ENCODE measurements at places on chromosomes 16 and 17.

GRCh38 chr17:51799240-51799639, 359.3 kb downstream of the CA10 start:
- no peak for DNase-seq

GRCh38 chr17:67171560-67171959, 73.4 kb downstream of the HELZ start:
- no peak for DNase-seq

DNA sequence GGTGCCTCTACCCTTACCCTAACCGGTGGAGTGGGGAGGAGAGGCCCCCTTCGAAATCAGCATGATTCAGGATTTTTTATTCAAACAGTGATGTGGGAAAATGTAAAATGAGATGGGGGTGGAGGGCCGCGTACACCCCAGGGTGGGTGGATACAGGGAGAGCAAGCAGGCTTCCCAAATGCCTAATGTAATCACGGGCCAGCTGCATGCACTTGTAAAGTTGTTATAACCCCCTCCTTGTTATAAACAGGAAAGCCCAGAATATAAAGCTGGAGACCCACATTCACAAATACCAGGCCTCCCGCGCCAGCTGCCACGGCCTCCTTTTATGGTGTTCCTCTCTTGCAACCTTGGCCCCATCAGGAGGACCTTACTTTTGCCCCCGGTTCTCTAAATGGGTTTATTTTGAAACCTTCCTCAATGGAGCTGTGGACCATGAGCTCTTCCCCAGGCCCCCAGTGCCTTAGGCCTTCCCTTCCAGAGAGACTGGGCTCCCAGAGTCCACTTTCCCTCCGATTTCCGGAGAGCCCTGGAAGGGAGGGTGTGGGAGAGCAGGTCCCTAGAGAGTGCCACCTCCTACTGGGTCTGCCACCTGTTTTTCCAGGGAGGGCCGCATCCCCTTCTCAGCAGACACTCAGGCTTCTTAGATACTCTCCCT, 906 bp upstream of the FOXL1 start:
- no peak for DNase-seq

DNA sequence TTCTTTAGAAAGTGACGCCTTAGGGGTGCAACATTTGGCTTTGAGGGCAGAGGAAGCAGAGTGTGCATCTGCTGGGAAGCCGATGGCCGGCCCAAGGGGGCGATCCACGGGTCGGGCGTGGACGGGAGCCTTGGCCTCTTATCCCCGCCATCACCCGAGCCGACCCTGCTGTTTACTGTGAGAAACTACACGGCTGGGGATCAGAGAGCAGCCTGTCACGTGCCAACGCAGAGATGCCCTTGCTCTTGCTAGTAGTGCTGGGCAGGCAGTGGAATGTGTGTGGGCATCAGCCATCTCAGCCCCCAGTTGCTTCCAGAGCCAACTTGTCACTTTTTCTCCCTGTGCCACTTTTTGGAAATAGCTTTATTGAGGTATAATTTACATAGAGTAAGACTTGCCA, 26.7 kb upstream of the ITGB4 start:
- DNase-seq = no peak

- no peak for DNase-seq
Observed at GRCh38 chr16:71883168-71883848, 674 bp downstream of the ZNF821 start.

GRCh38 chr16:88650749-88651275, at the start of gene CYBA:
TSS of gene CYBA (minus strand) at chr16:88651053. CDS start at chr16:88651013, 40 bp downstream.
- DNase-seq = no peak

GRCh38 chr16:80283466-80284392, 257.1 kb upstream of the DYNLRB2 start:
- no peak for DNase-seq

DNA sequence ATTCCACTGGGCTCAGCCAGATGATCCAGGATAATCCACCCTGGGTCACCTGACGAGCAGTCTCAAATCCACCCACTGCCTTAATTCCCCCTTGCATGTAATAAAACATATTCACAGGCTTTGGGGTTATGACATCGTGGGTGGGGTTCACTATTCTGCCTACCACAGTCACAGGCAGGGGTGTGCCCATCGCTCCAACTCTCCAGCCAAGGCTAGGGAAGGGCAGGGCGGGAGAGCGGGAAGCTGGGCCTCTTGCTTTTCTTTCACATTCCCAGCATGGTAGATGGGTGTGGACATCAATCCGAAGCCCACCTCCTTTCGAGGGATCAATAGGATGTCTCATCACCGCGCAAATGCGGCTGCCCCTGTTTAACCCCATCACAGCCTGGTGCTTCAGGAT, 12.7 kb upstream of the CD300LD start:
- DNase-seq = no peak

DNA sequence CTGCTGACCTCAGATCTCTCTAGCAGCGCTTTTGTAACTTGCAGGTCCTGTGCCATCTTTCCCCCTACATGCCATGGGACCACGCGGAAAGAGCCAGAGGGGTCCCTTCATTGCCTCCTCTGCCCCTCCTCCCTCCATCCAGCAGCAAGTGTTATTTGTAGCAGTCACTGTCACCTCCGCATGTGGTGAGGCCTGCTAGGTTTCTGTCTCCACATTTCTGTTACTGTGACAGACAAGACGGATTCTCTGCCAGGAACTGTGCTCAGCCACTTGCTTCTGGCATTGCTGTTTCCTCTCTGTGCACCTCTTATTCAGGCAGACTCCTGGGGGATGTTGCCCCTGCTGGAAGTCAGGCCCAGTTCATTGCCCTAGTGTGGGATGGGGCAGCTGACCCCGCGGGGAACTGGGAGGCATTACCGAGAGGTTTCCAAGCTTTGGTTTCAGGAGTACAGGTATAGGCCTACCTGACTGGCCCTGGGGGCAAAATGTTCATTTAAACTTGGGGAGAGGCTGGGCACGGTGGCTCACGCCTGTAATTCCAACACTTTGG, 61.2 kb downstream of the RAB11FIP4 start:
- no peak for DNase-seq

DNA sequence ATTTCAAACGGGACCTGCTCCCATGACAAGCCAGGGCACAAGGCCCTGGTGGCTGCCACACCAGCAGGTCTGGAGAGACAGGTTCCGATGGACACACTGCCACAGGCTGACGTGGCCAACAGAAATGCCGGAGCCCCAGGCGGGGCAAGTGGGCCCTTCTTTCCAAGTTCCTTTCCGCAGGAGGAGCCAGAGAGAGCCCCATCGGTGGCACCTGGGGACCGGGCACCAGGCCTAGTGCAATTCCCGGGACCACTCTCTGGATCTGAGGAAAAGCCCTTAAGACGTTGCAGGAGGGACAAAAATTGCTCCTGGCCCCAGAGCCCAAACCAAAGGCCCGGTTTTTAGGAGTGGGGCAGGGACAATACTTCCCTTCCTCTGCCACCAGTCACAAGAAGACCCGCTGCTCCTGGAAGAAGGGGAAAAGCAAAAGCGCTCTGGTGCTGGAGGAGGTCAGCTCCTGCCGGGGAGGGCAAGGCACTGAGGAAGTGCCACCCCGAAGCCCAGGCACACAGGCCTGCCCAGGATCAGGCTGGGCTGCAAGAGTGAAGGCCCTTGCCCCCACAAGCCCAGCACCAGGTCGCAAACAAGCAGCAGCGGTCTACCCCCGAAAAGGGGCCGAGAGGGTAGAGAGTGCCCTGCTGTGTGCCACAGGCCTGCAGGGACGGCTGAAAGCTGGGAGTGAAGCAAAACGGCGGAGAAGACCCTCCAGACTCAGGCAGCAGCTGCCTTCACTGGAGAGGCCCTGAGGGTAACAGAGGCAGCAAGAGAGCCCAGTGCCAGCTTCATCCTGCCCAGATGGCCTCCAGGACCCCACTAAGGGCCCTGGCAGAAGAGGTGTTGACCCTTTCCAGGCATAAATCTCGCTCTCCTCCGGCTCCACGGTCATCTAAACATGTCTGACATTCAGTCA, 29.1 kb downstream of the MAP1LC3B start:
- DNase-seq = no peak

GRCh38 chr16:2663553-2664546, 18.5 kb upstream of the KCTD5 start:
- no peak for DNase-seq

DNA sequence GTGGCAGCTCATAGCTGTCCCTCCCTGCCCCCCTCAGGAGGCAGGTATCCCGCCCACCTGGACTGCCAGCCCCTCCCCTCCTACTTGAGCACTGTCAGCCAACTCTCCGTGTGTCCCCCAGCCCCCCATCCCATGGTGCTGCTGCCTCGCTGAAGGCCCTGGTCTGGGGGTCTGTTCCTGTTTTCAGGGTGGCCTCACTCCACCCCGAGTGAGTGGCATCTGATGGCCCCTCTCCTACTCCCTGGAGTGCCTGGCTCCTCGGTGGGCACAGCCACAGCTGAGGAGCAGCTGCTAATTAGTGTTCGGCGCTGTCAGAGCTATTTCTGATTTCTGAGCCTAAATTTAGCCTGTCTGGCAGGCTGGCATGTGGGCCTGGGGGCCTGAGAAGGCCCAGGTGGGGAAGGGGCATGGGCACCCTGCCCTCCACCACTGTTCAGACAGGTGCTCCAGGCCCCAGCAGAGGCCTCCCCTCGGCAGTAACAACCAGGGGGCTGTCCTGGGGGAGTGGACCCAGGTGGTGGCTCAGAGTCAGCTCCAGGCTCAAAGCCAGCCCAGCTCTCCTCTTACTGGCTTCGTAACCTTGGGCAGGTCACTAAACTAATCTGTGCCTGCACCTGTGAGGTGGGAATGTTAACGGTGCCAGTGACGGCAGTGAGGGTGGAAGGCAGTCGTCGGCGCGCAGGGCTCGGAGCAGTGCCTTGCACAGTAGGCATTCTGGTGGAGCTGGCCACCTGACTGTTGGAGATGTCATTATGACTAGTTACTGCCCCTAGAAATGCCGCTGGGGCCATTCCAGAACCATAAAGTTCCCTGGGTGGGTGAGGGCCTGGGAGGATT, 6.5 kb downstream of the FMNL1 start:
- DNase-seq = no peak

GRCh38 chr17:8386841-8387240, 3.8 kb upstream of the RPL26 start:
- DNase-seq = no peak

GRCh38 chr16:89452925-89453324, 37.4 kb downstream of the ANKRD11 start:
- no peak for DNase-seq

DNA sequence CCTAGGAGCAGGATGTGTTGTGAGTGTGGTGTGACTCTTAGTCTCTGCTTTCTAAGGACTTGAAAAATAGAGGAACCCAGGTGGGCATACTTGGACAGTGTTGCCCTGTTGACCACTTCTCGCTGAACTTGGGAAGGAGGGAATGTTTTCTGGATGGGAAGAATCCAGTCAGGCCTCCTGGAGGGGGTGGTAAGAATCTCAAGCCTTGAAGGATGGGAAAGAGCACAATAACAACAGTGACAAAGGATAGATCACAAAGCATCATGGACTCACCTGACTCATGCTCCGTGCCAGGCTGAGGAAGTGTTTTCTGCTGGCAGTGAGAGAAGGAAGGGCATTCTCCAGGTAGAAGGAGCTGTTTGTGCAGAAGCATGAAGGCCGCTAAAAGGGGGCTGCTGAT, 8.4 kb downstream of the KAT8 start:
- no peak for DNase-seq

DNA sequence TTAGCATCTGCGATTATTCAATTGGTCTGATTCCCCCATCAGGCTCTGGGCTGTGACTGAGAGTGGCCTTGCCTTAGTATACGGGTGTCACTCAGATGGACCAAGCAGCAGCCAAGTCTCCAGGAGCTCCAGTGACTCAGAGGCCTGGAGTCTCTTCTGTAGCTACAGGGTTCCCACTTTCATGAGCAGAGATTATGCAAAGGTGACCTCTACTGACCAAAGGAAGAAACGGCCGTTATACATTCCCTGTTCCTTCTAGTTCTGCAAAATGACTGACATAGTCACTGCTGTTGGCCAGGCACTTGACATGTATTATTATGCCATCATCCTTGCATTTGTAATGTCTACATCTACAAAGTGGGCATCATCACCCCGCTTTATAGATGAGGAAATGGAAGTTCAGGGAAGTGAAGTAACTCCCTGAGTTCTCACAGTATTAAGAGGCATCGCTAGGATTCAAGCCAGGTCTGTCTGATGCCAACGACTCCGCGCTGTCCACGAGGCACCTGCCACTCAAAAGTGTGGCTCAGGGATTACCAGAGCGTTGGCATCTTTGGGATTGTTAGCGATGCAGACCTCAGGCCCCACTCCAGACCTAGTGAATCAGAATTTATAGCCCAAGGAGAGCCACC, 23.3 kb downstream of the SLC38A7 start:
- DNase-seq = no peak

GRCh38 chr16:73753931-73754330, 542.7 kb upstream of the PSMD7 start:
- DNase-seq = no peak

- DNase-seq = no peak
Observed at GRCh38 chr16:81327011-81327410, 12.2 kb downstream of the GAN start.

- DNase-seq = no peak
Observed at GRCh38 chr17:73939806-73940205, 263.7 kb upstream of the RPL38 start.

GRCh38 chr17:17778308-17779014, 58.3 kb downstream of the SREBF1 start:
- no peak for DNase-seq

GRCh38 chr17:34308371-34308770, 10.9 kb upstream of the CCL8 start:
- no peak for DNase-seq

- DNase-seq = no peak
Observed at GRCh38 chr16:85416228-85417109, 196.7 kb upstream of the GSE1 start.

DNA sequence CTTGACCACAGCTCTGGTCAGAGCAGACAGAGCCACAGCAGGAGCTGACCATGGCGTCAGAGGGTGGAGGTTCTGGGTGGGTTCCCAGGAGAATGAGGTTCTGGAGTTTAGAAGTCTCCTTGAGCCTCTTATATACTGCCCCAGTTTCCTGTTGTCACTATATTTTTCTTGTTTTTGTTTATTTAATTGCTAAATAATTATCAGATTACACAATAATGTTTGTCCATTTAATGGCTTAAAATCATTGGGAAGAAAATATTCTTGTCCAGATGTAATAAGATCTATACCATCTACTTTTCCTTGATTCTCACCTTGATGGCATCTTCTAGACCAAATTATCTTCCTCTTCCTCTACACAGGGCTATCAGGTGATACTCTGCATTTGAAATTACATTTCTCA, at the start of gene KRTAP4-3:
KRTAP4-3 (minus strand) TSS at position 101 of the 400 bp plus-strand sequence; CDS start at position 52, 49 bp downstream.
- DNase-seq = no peak

GRCh38 chr17:77456271-77456950, 315.6 kb downstream of the SEC14L1 start:
- DNase-seq = no peak

DNA sequence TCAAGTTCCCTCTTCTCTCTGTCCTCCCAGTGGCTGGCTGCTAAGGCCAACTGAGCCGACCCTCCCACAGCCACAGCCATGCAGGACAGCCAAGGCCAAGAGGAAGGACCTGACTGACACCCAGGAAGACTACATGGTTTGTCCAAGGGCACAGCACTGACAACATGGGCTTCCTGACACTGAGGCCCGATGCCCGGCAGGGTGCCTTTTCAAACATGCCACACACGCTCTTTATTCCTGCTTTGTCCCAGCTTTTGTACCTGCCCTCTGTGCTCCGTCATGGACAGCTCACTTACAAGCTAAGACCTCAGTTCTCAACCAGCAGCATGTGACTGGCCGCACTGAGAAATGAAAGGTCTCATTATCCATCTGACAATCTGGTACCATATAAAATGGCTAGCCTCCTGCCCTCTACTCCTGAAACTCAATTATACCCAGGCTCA, 45.8 kb downstream of the TEX2 start:
- DNase-seq = no peak
